ENCODE measurements at places on chromosomes 16 and 17.

DNA sequence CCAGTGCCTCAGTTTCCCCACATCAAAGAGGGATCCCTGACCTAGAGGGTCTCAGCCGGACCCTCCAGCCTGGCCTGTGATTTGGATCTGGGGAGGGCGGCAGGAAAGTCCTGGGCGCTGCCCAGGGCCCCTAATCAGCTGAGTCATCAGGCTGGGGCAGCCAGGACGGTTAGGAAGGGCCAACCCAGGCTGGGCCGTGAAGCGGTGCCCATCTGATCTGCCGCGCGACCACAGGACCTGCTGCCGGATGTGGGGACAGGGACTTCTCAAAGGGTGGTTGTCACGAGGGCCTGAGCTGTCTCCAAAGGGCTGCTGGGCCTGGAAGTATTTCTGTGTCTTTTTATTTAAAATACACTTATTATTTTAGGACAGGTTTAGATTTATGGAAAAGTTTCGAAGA is 4.4 kb downstream of the TPSAB1 start:
- no peak for DNase-seq

DNA sequence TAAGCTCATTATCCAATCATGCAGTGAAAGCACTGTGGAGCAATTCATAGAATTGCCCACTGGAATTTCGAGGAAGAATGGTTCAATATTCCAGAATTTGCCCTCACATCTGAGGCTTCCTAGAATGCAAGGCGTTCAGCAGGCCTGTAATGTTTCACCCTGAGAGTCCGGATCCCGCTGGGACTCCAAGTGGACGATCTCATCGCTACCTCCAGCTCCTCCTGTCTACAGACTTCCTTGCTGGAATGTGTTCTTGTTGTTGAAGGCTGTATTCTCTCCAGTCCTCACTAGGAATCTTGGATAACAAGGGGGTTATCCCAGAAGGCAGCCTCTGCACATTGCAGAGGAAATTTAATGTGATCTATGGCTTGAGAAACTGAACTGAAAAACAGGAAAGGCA is 7.8 kb downstream of the SLC47A1 start:
- DNase-seq, result no peak

- DNase-seq, result no peak
These were observed 269.1 kb upstream of the HSBP1 start for GRCh38 chr16:83538707-83539106.

DNA sequence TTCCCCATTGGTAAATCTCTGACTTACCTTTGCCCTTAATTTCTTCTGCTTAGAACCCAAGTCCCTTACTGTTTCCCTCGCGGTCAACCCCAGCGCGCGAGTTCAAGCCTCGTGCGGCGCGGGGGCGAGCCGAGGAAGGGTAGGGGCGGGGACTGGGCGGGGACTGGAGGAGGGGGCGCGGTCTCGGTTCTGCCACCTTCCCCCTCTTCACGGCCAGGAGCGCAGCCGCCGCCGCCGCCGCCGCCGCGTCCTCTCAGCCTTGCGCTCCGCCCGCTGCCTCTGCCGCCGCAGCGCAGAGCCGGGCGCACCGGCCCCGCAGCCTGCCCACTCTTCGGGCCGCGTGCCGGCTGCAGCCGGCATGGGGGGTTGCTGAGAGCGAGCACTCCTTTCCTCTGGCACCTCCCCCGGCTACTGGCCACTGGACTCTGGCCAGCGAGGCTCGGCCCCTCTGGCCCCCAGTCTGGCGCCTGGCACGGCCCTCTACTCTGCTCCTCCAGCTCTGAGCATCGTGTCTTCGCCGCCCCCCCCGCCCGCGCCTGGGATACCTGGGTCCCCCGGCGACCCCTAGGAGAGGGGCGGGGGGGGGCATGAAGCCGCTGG is at the start of gene RAPGEFL1:
Gene RAPGEFL1 (plus strand): TSS at position 196 of the 600 bp plus-strand sequence. CDS start 392 bp downstream, at position 588.
- DNase-seq, result peak; percentile 95

DNA sequence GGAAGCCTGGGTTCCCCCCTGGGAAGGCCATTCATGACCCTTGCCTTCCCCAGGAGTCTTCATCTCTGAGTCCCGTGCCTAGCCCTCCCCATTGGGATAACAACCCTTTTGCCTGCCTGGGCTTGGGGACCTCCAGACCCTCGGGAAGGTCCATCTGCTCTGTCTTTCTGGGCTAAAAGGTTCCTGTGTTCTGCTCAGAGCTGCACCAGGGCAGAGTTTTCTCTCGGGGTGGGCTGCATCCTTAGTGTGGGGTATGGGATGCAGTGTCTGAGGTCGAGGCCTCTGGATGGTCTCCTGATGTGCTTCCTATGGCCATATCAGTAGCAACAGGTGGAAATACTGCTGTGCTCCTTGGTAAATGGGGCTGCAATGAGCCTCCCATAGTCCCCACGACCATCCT is 22.9 kb upstream of the PLLP start:
- no peak for DNase-seq

DNA sequence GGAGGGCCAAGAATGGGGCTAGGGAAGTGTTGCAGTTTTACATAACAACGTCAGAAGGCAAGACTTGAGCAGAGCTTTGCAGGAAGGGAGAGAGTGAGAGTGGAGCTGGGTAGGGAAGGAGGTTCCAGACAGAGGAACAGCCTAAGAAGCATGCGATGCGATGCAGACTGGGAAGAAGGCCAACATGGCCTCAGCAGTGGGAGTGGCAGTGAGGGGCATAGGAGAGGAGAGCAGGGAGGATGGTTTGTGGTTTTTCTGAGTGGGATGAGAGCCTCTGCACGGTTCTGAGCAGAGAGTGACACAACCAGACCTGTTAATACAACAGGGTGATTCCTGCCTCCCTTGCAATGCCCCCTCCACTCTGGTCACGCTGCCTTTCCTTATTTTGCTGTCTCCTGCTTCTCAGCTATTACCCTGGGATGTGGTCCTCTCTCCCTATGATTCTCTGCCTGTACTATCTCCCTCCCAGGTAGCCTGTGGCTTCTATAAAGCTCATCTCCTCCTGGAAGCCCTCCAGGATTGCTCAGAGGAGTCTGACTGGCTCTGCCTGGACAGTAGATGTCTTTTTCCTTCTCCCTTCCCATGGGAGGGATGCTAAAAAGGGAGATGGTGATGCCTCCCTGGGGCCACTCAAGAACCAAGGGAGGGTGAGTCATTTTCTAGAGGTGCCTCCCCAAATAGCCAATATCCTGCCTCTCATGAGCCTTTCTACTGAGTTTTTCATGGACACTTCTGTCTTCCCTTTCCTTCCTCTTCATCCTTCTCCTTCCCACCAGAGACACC is 38.7 kb upstream of the NGFR start:
- no peak for DNase-seq

GRCh38 chr16:8179615-8180014 is 410.7 kb downstream of the TMEM114 start:
- DNase-seq, result no peak

DNA sequence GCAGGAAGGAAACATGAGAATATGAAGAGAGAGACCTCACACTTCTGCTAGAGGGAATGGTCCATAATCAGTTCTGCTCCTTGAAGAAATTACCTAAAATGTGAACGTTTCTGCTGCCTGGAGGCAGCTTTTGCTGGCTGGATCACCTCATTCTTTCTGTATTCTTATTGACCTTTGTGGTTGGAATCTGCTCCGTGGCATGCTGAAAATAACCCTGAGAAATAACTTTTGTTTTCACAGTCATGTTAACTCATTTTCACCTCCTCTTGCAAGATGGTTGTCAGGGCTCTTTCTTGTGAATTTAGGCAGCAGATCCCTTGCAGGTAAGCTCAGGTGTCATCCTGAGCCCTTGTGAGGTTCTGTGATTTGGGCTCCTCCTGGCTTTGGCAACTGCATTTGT is 70.2 kb downstream of the IRF8 start:
- no peak for DNase-seq

GRCh38 chr16:84088695-84089395 is 27.9 kb downstream of the MBTPS1 start:
- DNase-seq, result peak; percentile 70

DNA sequence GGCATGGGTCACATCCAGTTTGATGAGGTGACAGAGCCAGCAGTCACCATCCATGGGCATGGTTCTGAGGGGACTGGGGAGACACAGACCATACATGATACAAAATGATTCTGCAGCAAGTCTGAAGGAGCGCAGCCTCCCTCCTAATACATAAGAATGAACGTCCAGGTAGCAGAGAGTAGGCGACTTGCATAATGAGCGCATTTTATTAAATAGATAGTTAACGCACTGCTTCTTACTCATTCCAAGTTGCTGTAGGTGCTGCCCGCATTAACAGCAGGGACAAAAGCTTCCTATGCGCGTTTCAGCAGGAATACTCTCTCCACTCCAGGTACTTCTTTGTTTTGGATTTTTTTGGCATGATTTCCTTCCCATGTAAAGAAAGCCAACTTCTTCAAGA is 73.8 kb downstream of the SLC5A11 start:
- DNase-seq, result no peak
